Stimulated activated CD4-positive, alpha-beta T cell treated with anti-CD3 and anti-CD28 coated beads, Interleukin-12 subunit alpha, Interleukin-12 subunit beta, amount 100 ng/mL, for 48 hours (primary cell): ENCODE measurements at places on chromosomes 3 and 15.
A peak's percentile ranks its signal among the peaks of the same experiment; 100 is the strongest.

GRCh38 chr3:14849638-14850230 lies 31.0 kb downstream of the FGD5 start:
- DNase-seq: no peak

DNA sequence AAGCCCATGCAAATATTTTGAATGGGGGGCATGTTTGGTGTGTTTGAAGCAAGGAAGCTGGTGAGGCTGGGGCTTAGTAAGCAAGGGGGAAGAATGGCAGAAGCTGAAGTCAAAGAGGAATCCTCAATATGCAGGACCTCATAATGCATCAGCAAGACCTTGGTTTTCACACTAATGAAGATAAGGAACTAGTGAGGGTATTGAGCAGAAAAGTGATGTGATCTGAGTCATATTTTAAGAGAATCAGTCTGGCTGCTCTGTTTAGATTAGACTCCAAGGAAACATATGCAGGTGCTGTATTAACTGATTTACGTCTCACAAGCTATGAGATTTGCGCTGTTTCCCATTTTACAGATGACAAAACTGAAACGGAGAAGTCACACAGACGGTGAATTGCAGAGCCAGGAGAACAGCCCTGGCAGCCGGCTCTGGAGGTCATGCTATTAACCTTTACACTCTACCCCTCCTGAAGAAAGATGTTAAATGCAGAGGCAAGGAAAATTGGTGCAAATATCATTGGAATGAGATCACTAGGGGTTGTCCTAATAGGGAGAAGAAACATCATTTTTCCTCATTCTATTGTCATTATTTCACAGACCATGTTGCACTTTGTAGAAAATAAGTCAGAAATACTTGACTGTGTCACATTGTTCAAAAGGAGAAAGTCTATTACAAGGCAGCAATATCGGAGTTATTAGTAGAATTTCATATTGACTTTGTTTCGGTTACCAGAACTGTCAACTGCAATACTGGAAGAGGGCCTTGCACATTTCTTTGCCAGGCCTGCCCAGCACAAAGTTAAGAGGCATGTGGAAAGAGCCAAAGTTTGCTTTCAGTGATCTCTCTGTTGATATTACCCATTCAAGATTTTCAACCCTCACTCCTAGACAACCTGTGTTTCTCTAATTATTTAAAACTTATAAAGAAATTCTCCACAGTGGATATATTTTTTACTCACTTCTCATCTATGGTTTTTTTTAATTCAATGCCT lies 64.9 kb downstream of the COL8A1 start:
- no peak for DNase-seq

DNA sequence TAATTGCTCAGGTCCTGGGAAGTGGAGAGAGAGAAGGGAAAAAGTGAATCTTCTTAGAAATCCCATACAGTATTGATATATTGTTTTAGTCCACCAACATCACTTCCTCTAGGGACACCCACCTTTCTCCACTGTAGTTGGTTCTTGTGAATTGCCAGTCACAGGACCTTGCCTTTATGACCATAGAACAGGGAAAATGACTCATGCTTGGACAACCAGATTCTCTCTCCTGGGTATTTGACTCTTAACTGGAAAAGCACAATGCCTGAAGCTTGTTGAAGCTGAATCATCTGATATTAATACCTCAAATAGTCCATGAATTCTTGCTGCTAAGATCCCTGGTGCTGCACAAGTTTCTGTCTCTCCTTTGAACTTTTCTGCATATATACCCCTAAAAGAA lies 32.5 kb upstream of the DCLK3 start:
- no peak for DNase-seq

DNA sequence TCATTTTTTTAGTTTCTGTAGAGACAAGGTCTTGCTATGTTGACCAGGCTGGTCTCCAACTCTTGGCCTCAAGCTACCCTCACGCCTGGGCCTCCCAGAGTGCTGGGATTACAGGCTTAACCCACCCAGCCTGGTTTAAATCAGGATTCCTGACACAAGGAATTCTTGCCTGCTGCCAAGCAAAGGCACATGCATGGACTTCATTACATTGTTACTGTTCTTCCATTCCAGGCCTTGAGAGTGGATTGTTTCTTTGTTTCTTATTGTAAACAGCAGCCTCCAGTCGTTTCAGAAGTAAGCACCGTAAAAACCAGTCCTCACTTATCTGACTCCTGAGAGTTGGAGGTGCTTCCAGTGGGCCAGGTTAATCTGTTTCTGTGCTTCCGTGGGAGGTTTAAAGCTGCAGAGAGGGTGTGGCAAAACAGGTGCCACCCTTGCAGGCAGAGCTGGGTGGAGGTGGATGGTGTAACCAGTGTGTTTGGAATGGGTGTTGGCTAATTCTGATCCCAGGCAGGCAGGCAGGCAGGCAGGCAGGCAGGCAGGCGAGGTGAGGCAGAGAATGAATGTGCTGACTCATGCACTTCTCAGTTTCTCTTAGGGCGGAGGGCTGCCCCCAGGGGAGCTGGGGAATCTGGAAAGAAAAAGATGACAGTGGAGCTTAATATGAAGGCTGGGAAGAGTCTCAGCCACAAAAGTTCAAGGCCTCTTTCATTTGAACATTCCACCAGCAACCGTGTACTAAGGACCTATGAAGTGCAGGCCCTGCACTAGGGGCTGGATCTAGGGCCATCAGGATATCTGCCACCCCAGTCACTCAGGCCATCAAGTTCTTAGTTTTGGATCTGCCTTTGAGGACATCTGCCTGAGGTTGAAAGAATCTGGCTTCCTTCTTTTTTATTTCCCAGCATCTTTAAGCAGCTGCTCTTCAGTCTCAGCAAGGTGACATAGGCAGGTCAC lies 37.0 kb upstream of the CDCP1 start:
- no peak for DNase-seq

DNA sequence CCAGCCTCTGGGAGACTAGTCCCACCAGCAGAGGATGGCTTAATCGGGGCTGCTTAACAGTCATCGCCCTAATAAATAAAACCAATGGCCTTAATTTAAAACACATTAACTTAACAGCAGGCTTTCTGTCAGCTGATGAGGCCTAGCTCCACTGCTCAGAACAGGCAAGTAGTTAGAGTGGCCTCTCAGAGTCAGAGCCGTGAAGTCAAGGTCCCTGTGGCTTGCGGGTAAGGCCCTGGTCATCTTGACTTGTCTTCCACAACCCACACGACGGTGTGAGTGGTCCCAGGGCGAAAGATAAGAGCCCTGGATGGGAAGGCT lies 11.8 kb downstream of the XXYLT1 start:
- DNase-seq: no peak

GRCh38 chr15:59590027-59590426 lies 21.6 kb upstream of the GCNT3 start:
- peak; percentile 5 for DNase-seq

DNA sequence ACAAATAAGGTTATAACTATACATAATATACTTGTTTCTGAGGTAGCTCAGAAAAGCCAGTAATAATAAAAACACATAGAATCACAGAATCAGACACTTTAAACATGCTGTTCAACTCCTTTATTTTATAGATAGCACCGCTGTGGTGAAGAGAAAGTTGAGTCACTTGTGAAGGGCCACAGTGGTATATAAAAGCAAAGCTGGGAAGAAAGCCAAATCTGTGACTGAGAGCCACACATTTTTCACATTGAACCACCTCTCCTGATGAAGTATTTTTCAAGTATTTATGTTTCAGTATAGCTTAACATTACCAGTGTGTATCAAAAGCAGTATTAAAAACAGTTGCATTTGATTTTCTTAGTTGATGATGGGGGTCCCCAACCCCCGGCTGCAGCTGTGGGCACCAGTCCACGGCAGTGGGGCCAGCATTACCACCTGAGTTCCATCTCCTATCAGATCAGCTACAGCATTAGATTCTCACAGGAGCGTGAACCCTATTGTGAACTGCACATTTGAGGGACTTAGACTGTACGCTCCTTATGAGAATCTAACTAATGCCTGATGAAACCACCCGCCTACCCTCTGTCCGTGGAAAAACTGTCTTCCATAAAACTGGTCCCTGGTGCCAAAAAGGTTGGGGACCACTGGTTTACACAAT lies 46.2 kb downstream of the TBL1XR1 start:
- no peak for DNase-seq

DNA sequence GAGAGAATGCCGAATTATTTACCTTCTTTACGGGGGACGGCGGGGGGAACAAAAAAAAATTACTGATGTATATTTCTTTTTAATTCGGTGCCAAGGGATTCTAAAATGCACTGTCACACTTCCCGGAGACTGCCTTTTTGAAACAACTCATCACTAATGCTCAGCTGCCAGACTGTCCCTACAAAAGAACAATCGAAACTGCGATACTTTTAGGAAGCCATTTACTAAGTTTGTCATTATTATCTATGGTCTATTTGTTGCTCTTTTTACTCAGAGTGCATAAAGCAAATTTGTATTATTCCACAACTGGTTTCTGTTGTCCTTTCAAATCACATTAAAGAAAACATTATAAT lies 60.8 kb downstream of the TM4SF4 start:
- no peak for DNase-seq

DNA sequence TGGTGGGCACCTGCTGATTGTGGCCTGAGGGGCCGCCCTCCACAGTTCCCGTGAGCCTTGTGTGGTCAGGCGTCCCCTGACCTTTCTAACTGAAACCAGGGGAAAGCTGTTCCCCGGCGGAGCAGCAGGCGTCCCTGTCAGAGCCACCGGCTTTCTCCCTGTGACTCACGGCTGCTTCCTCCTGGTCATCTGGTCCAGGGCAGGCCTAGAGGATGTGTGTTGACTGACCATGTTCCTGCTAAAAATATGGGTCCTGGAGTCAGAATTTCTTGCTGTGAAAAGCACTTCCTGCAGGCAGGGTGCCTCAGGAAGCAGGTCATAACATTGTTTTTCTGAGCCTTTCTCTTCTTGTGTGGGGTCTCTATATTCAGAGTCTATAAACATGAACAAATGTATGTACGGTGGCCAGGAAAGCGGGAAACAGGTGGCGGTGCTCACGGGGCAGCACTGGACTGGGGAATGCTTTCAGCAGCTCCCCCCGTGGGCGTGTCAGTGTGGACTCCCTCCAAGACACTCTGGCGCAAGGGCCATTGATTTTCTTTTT lies 38.4 kb upstream of the CGNL1 start:
- no peak for DNase-seq

DNA sequence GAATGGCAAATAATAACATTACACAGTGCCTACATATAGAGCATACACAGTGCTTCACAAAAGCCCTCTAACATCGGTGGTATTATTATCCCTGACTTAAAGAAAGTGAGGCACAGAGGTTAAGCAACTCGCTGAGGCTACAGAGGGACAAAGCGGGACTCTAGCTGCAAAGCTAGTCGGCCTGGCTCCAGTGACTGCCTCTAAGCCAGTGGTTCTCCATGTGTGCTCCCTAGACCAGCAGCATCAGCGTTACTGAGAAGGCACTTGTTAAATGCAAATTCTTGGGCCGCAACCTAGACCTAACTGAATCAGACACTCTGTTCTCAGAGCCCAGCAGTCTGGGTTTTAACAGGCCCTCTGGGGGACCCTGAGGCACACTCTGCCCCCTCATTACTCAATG lies 33.1 kb upstream of the LIPC start:
- no peak for DNase-seq

GRCh38 chr15:72379856-72380430 lies 4.1 kb upstream of the HEXA start:
- no peak for DNase-seq

DNA sequence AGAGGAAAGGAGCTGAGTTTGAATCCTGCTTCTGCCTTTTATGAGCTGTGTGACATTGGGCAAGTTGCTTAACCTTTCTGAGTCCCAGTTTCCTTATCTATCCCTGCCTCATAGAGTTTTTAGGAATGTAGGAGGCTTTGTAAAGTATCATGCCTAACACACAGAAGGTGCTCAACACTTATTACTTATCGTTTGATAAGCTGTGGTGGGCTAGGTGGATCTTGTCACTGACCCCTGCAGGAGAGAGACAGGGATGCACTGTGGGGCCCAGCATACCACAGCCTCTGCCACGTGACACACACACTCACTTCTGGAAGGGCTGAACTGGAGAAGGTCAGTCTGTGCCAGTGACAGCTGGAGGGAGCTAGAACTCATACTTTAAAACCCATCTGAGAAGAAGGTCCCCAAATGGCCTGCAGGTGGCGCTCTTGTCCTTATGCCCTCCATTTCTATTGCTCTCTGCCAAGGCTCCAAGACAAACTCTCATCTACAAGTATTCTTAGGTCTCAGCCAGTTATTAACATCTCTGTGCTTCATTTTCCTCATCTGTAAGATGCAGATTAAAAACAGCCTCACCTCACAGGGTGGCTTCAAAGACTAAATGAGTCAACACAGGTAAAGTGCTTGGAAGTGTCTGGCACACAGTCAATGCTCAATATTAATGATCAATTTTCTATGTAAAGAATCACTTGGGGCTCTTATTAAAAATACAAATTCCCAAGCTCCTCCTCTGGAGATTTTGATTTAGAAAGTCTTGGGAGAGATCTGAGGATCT lies 57.5 kb upstream of the HACD2 start:
- DNase-seq: peak; percentile 35

GRCh38 chr3:97138914-97139541 lies 324.6 kb downstream of the EPHA6 start:
- no peak for DNase-seq

DNA sequence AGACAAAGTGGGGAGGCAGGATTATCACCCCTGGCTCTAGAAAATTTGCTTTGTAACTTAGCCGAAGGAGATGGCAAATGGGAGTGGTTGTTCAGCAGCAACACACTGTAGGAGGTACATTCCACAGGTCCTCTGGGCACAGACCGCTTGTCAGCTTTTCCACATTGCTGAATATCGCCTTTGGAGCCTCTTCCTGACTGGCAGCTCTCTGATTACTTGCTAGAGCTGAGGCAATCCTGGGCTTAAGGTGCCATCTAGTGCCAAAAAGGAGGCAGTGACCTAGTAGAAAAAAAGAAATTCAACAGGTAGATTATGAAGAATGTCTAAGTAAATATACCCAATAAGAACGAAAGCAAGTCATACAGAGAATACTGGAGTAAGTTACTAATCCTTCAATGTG lies 13.1 kb upstream of the SCN5A start:
- DNase-seq: no peak

- DNase-seq: no peak
Measured at GRCh38 chr15:39211108-39211979, 369.5 kb upstream of the THBS1 start.

GRCh38 chr3:195385526-195385925 lies 57.3 kb downstream of the ACAP2 start:
- no peak for DNase-seq
